Sigmoid colon (tissue), 7 donors: ENCODE measurements at places on chromosomes 6 and 20. TPM values are rescaled to one million over a fixed set of nuclear protein-coding genes. Genes with fewer than 3 reads are reported as not detected.

DNA sequence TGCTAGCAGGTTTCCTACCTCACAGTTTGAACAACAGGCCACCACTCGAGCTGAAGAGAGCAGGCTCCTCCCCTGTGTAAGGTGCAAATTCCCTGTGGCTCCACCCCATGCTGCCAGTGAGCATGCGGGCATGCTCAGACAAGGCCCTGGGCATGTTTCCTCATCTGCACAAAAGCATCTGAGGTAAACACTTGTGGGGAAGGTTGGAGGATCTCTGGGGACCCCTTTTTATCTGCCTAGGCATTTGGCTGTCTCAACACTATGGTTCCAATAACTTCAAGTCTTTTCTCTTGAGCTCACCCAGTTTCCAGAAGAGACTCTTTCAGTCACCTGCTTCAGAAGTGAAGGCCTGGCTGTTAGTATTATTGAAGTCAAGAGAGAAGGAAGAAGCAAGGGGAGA is 9.4 kb downstream of the C6orf58 start:
- no peak for DNase-seq

GRCh38 chr6:129262661-129263060 is 379.7 kb downstream of the LAMA2 start:
- DNase-seq, result no peak

DNA sequence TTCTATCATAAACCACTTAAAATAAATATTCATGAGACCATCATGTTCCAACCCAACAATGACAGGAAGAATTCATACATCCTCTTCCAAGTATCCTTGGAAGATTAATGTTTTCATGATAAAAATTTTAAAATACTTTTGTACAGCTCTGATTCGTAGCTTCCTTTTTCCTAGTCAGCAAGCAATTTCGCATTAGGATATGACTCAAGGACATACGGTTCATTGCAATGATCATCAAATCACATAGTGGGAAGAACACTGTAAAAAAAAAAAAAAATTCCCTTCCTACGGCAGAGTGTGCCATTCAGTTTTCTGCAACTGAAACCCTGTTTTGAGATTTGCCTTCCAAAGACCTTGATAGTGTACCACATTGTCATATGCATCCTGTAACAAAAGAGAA is 35.3 kb upstream of the GFOD1 start:
- no peak for DNase-seq

DNA sequence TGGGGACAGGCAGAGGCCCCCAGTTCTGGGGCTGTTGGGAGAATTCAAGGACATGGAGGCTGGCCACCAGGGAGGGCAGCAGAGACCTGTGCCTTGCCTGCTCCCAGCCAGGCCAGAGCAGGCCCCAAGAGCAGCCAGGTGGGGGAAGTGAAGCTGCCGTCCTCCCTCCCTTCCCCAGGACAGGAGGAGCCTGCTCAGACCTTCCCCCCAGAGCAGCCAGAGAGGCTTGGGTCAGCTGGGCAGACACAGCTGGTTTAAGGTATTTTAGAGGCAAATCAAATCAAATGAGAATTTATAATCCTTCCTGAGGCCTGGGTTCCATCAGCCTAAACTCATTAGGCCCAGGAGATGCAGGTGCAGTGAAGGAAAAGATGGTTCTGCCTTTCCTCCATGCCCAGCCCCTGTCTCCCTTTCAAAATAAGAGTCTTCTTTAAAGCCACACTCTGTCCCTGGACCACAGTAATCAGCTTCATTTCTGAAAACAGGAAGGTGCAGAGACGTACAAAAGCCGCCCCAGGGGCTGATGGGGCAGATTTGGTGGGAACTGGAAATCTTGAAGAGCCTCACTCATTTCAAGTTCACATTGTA is 21.7 kb downstream of the BMP7 start:
- no peak for DNase-seq

DNA sequence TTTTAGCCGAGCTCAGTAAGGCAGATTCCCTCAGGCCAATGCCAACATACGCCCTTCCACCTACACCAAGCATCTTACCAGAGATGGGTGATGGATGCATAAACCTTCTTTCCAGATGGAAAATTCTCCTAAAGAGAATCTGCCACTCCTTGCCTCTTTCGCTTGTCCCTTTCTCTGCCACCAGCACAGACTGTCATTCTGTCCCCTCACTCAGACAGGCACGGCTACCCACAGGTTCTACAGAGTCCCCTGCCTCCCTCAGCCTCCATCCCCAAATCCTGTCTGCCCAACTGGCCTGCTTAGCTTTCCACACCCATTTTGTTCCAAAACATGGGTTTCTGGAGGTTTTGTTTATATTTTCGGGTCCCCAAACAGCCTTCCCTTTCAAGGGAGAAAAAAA is 12.7 kb upstream of the FOXF2 start:
- no peak for DNase-seq

The KHDC1 gene
- 0.95 TPM for total RNA-seq

The MRAP2 gene
- 0.55 TPM for total RNA-seq

The MATN4 gene
- total RNA-seq, result not detected

The DNMT3B gene
- total RNA-seq, result 0.66 TPM

The TCF21 gene
- 24.5 TPM for total RNA-seq

The ADTRP gene
- total RNA-seq, result not detected

The ARFGEF3 gene
- total RNA-seq, result 3.0 TPM

The FBXL4 gene
- total RNA-seq, result 19.1 TPM

The PAQR8 gene
- 13.6 TPM for total RNA-seq

The COL21A1 gene
- 110 TPM for total RNA-seq
